Left ventricle myocardium inferior (tissue), 1 donor: ENCODE measurements at places on chromosomes 3 and 15. TPM values are rescaled to one million over a fixed set of nuclear protein-coding genes. Genes with fewer than 3 reads are reported as not detected.

The SNTN gene
- not detected for total RNA-seq

The PROK2 gene
- total RNA-seq: 0.14 TPM

The ANKUB1 gene
- not detected for total RNA-seq

The C2CD4A gene
- not detected for total RNA-seq

The RTP1 gene
- total RNA-seq: not detected

The LRRK1 gene
- total RNA-seq: 3.0 TPM

The GXYLT2 gene
- total RNA-seq: 16.2 TPM

The FAM98B gene
- total RNA-seq: 28.7 TPM

The ACOX2 gene
- total RNA-seq: 37.2 TPM

The PLEKHO2 gene
- total RNA-seq: 8.0 TPM

The LYZL4 gene
- not detected for total RNA-seq
